Natural killer cell treated with Interleukin-12 subunit alpha and Interleukin-12 subunit beta and Interleukin-15 and Interleukin-18, amount 100 ng/mL, for 72 hours (primary cell): ENCODE measurements at places on chromosomes 6 and 20. TPM values are rescaled to one million over a fixed set of nuclear protein-coding genes. Genes with fewer than 3 reads are reported as not detected.

DNA sequence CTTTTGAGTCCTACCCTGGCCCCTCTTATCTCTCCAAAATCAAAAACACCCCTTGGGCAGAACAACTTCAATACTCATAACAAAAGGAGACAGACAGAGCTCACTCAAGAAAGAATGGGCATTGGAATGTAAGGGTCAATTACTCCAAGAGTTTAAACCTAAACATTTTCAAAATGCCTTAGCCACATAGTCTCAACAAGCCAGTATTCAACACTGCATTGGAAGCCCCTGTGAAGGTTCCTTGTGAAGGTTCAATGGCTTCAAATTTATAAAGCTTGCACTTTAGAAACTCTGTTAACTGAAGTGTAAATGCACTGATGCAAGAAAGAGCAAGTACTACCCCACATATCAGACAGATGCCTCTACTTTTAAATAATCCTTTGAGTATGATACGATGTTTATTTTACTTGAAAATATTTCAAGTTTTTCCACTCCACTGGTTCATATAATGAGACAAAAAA lies 139.1 kb upstream of the LAMP5 start:
- DNase-seq = no peak

DNA sequence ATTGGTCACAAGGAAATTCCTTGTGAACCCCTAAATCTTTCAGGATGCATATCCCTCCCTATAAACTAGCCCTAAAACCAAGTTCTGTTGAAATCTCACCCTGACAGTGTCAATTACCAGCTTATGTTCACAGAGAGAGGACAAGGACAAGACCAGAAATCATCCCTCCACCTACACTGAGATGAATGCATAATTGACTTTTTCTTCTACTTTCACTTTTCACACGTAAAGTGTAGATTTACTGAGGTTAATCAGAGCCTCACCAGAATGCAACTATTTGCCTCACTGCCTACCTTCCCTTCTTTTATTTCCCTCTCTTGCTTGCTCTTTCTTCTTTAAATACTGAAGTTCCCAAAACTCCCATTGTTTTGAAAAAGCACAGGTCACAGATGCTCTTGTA lies 15.3 kb upstream of the NKAIN2 start:
- DNase-seq = no peak

- DNase-seq = no peak
These were observed 24.4 kb downstream of the PROCR start for GRCh38 chr20:35196313-35196712.

DNA sequence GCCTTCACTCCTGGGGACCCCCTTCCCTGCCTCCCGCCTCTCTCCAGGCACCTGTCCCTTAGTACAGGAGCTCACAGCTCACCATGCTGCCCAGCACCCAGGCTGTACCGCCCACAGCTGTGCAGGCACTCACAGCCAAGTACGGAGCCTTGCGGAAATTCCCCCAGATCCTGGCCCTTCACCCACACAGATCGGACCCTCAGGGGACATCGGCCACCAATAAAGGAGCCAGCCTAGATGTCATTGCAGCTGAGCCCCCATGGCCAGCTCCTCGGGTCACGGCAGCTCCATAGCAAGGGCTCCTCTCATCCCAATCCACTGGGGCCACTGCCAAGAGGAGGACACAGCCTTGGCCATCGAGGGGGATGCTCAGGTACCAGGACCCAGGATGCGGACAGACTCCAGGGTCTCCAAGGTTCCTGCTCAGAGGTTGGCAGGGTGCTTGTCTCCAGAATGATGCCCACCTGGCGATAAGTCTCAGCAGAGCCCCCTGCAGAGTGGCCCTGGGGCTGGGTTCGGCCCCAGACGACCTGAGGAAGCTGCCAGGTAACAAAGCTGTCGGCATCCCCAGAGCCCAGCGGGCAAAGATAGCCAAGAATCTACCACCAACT lies 82.3 kb downstream of the YTHDF1 start:
- DNase-seq = peak; percentile 47

GRCh38 chr6:83463886-83464285 lies 33.0 kb upstream of the ME1 start:
- no peak for DNase-seq

The CYP39A1 gene
- total RNA-seq = not detected

GRCh38 chr6:156875062-156875461 lies 97.9 kb downstream of the ARID1B start:
- no peak for DNase-seq

GRCh38 chr20:43988451-43988850 lies 73.8 kb downstream of the TOX2 start:
- no peak for DNase-seq

The C20orf202 gene
- not detected for total RNA-seq

- DNase-seq = no peak
These were observed 31.1 kb upstream of the STX16 start for GRCh38 chr20:58619864-58620431.

- no peak for DNase-seq
These were observed 13.4 kb downstream of the TEAD3 start for GRCh38 chr6:35483490-35483889.

DNA sequence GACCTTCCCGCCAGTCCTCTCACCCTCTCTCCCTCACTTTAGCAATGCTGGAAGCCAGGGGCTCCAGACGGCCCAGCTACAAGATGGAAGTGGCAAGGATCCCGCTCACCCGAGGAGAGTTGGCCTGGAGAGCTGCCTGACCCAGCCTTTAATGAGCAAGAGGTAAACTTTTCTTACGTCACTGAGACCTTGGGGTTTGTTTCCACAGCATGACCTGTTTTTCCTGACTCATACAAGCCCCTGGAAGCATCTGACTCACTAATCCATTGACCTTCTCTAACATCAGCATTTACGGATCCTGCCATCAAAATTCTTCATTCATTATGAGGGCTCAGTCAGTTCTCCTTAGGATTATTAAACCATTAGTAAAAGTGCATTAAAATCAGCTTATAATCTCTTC lies 120.4 kb downstream of the MYLK4 start:
- no peak for DNase-seq

DNA sequence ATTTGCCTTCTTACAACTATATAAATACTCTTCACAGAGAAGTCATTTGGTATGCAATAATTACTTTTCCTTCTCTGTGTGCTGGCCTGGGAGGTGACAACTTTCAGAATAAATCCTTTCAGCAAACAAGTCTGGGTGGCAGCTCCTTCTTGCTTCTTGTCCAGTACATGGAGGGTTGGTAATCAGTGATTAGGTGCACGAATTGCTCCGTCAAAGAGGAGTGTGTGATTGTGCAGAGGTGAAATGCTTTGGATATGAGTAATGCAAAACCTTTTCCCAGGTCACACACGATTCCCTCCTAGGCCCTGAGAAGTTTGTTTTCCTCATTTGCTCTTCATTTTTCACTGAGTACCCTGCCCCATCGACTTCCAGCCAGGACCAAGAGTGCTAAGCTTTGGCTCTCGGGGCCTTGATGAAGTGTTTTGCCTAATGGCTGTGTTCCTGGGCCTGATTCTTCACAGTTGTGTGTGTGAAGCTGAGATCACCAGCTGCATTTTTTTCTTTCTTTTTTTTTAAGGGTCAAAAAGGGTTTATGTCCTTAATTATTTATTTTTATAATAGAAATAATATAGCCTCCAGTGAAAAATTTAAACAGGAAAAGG lies 216.5 kb downstream of the ZMYND8 start:
- no peak for DNase-seq

DNA sequence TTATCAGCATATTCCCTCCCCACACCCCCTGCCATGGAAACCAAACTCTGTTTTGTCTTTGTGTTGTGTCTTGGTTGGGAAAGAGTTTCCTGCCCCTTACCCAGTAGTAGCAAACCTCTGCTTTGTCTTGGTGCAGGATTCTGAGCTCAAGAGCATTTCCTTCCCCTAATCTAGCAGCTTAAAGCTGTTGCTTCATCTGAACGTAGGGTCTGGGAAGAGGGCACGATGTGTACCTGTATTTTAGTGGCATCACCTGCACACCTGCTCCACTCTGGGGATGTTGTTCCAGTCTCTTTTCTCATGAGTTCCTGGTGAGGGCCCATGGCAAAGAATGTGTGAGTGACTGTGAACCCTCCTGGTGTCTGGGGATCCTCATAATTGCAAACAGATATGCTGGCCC lies 164.7 kb downstream of the SCP2D1 start:
- DNase-seq = no peak

The SEL1L2 gene
- total RNA-seq = not detected

DNA sequence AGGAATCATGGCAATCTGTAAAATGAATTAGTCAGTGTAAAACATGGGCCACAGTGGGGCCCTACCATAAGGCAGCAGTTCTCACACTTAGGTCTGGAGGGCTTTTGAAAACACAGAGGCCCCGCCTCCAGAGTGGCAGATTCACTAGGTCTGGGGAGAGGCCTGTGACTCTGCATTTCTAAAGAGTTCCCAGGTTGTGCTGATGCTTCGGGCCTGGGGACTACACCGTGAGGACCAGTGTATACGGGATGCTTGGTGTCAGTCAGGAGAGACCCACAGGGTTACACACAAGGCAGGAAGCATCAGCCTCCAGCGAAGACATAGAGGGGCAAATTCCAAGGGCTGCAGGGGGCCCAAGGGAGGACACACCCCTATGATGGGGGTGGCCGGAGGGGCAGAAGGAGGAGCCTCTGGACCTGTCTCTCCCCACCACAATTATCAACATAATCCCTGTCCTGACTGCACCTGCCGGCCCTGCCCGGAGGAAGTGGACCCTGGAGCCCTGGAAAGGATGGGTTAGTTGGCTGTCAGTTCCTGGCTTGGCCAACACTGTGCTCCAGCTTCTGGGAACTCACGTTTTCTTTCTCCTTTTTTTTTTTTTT lies 46.7 kb downstream of the FGD2 start:
- DNase-seq = no peak

The WFDC5 gene
- total RNA-seq = not detected

DNA sequence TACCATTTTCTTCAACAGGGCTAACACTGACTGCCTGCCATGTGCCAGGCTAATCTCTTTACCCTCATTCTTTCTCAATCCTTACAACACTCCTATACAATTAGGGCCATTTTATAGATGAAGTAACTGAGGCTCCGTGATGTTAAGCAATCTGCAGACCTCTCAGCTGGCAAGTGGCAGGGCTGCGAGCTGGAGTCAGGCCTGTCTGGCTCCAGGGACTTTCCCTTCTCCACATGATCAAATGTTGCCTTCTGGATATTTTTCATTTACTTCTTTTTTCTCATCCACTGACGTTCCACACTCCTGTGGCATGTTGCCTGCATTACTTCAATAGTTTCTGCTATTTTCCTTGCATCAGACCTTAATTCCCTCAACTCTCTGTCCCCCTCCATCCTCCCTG lies 55.2 kb upstream of the TAGAP start:
- no peak for DNase-seq

DNA sequence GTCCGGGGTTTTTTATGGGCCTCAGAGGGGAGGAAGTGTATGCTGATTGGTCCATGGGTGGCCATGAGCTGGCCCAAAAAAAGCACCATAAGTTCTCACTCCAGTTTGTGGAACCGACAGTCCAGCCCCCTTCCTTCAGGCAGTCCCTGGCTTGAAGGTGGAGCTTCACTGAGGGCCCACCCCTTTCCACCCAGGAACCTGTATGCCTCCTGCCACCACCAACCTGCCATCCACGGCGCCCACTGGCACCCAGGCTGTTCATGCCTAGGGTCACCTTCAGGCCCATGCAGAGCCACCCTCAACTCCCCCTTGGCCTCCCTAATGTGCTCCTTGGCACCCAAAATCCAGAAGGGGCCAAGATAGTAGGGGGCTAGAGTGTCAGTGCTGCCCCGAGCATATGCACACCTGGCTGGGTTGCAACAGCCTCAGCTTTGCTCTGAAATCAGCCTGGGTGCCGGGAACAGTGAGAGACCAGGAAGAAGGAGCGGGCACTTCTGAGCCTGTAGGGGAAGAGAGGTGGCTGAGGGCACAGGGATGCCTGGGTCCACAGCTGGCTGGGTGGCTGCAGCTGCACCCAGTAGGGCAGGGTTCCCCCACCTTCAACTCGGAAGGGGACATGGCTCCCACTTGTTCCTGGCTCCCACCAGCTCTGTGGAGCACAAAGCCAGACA lies 292.4 kb downstream of the ARHGAP18 start:
- no peak for DNase-seq

The FAM217A gene
- total RNA-seq = not detected

DNA sequence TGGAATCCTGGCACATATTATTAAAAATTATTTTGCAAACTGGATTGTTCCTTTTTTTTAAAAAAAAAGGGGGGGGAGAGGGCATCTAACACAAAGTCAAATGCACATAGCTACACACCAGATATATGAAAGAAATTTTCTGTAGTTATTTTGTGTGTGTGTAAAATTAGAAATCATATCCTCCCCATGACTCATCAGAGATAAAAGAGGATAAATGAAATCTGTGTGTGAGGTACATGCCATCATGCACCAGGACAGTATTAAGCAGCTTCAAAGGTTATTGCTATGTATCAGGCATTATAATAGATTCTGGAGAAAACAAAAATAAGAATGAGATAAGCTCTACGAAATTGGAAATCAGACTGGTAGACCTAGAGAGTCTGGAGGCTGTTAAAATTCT lies 5.2 kb downstream of the BTBD9 start:
- no peak for DNase-seq

The CLPSL1 gene
- not detected for total RNA-seq
